ENCODE measurements at places on chromosomes 16 and 17.

DNA sequence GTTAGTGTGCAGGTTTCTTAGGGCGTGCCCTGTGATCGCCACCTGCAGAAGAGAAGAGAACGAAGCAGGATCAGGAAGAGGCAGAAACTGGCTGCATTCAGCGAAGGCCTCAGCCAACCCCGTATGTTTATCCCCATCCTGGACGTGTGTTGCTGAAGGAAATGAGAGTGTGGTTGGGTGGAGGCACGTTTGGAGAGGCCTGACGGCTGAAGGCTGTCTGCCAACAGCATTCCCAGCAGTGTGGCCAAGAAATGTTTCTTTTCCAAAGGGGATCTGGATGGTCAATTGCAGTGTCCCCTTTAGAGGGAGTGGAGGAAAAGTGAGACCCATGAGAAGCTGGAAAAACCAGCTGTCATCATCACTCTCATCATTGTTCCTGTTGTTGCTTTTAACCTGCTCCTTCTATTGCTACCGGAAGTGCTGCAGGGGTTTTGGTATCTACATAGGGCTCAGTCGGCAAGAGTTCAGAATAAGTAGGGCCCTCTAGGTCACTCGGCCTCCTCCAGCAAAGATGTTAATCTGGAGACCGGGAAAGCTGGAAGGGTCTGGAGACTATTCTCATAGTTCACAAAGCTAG, 46.5 kb upstream of the SLC47A1 start:
- no peak for DNase-seq

- no peak for DNase-seq
These were observed 19.7 kb upstream of the RCVRN start for GRCh38 chr17:9924735-9925191.

DNA sequence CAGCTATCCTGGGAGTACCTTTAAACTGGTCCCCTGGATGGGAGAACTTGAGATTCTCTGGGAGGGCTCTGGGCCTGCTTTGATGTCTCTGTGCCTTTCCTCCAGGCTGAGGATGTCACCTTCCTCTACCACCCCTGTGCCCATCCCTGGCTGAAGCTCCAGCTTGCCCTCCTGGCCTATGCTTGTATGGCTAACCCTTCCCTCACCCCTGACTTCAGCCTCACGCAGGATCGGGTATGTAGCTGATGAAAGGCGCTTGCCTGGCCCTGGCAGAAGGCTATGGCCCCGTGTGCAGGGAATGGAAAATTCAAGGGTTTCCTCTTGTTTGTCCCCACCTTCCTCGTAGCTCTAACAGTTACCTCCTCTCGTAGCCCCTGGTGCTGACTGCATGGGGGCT, 3.0 kb downstream of the TP53I13 start:
- no peak for DNase-seq

DNA sequence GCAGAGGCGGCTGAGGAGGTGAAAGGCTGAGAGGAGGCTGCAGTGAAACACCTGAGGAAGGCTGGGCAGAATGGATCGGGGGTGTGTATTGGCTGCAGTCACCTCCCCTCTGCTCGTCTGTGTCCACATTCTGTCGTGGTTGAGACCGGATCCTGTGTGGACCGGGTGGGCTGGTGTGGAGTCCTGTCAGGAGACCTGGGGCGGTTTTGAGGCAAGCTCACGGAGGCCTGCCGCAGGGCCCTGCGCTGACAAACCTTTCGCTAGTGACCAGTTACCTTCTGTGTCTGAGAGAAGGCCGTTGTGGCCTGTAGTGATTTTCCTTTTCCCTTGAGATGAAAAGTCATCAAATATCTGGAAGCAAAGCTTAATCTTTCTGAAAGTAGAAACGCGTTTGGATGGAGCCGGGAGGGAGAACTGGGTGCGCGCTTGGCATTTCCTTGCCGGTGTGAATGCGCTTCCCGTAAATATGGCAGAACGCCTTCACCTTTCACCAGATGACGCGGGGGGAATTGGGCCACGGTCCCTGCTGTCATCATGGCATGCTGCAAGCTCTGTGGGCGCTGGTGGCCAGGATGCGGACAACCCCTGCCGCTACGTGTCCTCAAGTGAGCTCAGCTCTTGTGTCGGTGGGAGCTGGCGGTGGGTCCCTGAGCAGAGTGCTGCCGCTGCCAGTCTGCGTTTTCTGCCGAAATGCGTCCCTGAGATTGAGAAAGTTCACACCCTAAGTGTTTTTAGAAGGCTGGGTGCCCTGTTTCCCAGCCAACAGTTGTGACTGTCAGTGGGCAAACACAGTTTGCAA, 6.3 kb downstream of the BANP start:
- no peak for DNase-seq

- DNase-seq = peak; percentile 34
These were observed 29.3 kb downstream of the MXRA7 start for GRCh38 chr17:76681222-76682137.

- no peak for DNase-seq
These were observed 6.0 kb downstream of the DDX19B start for GRCh38 chr16:70304892-70305448.

- no peak for DNase-seq
These were observed 97.4 kb downstream of the VAT1L start for GRCh38 chr16:77885571-77886295.

DNA sequence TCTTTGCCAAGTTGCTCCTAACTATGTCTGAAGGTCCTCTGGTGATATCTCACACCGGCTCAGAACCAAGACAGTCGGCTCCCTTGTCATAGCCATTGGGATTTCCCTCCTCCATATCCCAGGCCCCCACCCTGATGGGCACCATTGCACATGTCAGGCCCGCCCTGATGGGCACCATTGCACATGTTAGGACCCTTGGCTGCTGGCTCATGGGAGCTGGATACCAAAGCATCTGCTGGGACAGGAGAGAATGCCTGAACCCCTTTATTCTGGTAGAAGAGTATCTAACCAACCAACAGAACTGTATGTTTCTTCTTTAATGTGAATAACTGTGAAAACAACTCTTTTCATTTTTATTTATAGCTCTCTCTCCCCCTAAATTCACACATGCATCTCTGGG, 454.5 kb upstream of the HSBP1 start:
- DNase-seq = no peak

GRCh38 chr17:39069114-39069756, 82.2 kb downstream of the PLXDC1 start:
- DNase-seq = peak; percentile 14

GRCh38 chr17:35684055-35684802, 47.2 kb upstream of the RASL10B start:
- DNase-seq = no peak

GRCh38 chr17:65423346-65424140, 137.9 kb downstream of the AXIN2 start:
- no peak for DNase-seq

- DNase-seq = no peak
These were observed 6.8 kb downstream of the ZNF267 start for GRCh38 chr16:31880322-31880979.

DNA sequence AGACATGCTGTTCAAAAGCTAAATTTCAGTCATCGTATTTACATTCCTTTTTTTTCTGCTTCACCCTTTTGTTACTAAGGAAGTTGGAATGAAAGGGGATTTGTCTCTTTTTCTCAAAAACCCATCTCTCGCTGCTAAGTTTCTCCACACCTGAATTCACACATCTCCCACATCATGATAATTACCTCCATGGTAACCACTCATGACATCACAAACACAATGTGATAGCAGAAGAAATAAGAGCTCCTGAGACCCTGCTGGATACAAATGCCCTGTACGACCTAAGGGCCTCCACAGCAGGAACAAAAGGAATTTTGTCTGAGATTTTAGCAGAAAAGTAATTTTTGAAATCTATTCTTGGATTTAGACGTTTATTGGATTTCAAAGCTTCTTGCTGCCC, 82.6 kb upstream of the GNAO1 start:
- DNase-seq = no peak

GRCh38 chr16:8946544-8946943, 17.2 kb downstream of the USP7 start:
- DNase-seq = no peak

DNA sequence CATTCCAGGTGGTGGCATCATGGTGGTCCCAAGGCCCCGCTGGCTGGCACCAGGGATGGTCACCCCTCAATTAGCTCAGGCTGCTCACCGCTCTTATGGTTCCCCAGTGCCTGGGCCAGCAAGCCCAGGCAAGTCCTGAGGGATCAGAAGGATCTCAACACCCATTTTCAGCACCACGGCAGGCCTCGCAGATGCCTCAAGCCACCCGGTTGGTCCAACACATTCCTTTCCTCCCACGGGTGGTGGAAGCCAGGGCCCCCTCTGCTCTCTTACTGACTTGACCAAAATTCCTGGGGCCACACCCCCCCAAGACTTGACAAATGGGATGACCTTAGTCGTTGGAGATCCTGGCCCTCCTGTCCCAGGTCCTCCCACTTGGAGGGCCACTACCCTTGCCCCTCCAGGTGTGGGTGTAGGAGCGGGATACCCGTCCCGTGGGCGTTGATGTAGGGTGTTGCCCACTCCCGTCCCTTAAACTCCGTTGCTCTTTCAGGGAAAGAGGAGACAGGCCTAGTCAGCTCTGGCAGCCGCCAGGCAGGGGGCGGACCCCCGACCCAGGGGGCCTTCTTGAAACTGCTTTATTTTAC, 5.9 kb downstream of the ZNF205 start:
- no peak for DNase-seq

DNA sequence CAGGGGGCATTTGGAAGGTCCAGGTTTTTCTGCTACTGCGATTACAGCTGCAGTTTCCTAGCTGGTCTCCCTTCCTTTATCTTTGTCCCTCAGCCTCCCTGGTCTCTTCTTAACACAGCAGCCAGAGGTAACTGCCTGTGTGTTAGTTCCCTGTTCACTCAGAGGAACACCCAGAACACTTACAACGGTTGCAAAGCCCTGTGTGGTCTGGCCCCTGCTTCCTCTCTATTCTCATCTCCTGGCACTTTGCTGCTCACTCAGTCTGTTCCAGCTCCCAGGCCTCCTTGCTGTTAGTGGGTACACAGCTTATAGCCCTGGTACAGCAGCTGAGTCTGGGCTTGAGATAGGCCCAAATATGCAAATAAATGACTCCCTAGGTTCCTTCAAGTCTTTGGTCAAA, 16.4 kb downstream of the NTN1 start:
- no peak for DNase-seq

DNA sequence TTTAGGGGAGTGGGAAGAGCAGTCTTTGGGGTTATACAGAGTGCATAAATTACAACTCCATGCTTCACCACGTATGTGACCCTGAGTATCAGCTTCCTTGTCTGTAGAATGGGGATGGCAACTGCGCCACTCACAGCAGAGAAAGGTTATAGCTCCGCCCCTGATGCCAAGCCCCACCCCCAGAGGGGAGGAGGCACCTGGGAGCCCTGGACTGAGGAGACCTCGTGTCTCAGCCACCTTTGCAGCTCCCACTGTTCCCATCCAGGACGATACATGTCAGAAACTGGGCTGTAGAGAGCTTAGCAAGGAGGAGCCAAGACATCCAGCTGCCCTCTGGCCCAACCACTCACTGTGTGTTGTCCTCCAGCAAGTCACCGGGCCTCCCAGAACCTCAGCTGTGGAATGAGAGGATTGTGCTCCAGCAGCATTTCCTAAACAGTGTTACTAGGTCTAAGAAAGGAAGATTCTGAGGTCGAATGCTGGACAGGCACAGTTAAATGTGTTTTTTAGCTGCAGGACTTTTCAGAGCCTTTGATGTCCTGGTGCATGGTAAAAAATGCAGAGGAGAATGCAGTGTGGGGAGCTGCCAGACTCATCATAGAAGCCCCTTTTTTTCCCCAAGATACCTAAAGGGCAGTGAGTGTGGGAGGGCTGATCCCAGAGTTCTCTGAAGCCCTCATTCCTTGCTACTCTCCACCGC, 49.4 kb downstream of the BEAN1 start:
- no peak for DNase-seq

GRCh38 chr17:47277921-47278320, 24.3 kb downstream of the ITGB3 start:
- DNase-seq = no peak

DNA sequence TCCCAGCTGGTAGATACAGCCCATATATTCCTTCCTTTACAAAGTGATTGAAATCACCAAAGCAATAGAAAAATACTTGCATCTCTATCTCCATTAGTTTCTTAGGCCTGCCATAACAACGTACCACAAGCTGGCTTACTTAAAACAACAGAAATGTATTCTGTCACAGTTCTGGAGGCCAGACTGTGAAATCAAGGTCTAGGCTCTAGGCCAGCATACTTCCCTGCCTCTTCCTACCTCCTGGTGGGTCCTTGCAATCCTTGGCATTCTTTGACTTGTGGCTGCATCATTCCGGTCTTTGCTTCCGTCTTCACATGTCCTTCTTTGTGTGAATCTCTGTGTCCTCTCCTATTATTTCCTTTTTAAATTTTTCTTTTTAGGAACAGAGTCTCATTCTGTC, 62.5 kb downstream of the ERCC4 start:
- no peak for DNase-seq

DNA sequence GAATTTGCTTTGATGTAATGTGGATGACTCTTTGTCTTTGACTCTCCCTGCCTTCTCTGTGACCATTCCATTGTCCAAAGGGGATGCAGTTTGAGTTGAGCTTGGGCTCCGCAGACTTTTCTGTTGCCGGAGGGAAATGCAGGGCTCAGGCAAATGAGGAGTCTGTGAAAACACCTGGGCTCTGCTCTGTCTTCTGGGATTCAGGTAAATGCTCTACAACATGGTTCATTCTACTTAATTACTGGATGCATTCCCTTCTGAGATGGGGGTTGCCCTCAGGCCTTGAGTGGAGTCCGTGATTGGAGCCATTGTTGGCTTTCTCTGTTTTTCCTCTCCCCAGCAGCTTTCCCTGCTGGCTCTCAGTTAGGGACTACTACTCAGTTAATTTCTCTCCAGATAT, 26.4 kb upstream of the SPNS2 start:
- DNase-seq = no peak

- no peak for DNase-seq
These were observed 5.4 kb upstream of the ICAM2 start for GRCh38 chr17:64025732-64026294.

DNA sequence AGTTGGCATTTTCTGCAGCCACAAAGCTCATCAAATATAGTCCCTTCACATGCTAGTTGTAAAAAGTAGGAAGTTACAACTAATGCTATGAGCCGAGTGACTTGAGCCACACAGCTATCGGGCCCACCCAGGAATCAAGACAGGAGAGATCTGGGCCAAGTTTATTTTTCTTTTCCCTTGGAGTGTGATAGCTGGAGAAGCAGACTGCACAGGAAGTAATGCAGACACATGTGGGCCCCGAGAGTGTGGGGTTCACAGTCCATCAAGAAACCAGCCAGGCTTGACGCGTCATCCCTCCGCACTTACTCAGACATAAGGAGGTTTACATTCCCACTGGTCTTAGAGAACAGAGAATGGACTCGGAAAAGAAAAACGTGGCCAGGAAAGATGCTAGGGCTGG, 403.1 kb upstream of the CDH11 start:
- DNase-seq = no peak

- DNase-seq = no peak
These were observed 9.3 kb downstream of the ANKS4B start for GRCh38 chr16:21242756-21243155.

GRCh38 chr16:76385601-76386230, 108.5 kb downstream of the CNTNAP4 start:
- DNase-seq = no peak

DNA sequence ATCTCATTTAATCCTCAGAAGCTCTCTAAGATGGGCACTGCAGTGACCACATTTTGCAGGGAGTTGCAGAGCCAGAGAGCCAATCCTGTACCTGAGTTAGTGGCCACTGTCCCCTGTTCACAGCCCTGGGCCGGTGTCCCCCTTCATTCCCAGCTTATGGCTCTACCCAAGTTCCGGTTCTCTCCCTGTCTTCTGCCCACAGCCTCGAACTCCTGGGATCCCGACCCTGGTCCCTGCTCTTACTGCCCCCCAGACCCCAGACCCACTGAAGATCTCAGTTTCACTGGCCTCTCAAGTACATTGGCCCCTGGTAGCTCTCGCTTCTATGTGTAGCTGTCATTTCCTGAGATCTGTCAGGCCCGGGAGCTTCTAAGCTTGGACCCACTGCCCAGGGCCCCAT, 12.2 kb downstream of the ASGR2 start:
- no peak for DNase-seq

All from caudate nucleus (tissue), 63 donors.